ENCODE measurements at places on chromosomes 12 and 14.
A peak's percentile ranks its signal among the peaks of the same experiment; 100 is the strongest.

DNA sequence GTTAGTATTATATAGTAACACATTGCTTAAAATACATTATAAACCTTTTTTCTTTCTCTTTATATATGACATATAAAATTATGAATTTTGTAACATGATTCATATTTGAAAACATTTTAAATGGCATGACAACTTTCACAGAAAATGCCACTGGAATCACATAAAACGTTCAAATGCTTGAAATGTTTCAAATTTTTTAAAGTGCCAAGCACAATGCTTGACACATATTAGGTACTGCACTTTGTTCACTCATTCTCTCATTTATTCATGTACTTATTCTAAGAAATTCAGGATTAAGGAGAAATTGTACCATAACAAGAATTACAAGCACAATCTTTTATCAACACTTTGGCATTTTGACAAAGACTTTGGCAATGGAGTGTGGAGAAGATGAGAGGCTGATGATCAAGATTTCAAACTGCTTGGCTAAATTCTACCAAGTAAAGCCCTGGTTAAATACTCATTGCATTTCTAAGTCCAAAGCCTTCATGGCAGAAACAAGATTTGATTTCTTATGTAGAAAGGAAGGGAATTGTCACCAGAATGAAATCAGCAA is 232.2 kb downstream of the C12orf50 start:
- no peak for DNase-seq

GRCh38 chr12:96136161-96136560 is 58.0 kb upstream of the ELK3 start:
- DNase-seq = no peak

GRCh38 chr12:98572010-98572409 is 21.5 kb upstream of the SLC25A3 start:
- DNase-seq = no peak

DNA sequence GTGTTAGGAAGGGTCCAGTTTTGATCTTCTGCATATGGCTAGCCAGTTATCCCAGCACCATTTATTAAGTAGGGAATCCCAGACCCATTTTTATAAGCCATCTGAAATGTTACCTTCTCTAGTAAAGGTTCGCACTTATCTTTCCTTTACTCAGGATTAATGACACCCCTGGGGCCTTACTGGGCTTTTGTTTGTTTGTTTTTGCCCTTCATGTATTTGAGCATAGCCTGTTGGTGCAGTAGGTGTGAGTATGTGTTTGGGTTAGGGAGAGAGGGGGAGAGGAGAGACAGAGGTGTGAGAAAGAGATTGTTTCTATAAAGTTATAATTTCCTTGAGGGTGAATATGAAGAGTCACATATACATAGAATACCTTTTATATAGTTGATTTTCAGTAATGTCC is 96.9 kb downstream of the AKAP6 start:
- no peak for DNase-seq

DNA sequence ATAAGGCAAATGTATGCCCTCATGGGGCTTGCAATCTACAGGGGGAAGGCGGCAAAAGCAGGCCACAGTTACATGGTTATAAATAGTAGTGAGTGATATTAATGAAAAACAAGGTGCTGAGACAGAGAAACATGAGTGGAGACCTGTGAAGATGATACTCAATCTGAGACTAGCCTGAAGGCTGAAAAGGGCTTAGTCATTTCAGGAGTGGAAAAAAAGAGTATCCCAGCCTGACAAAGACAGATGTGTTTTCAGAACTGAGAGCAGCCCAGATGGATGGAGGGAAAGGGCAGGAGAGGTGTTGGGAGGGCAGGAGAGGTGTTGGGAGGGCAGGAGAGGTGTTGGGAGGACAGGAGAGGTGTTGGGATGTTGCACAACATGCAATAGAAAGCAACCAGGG is 181.9 kb downstream of the C12orf42 start:
- DNase-seq = no peak

- DNase-seq = no peak
Observed at GRCh38 chr12:46209170-46209569, 59.7 kb downstream of the SLC38A1 start.

- no peak for DNase-seq
Observed at GRCh38 chr14:70213721-70214282, 25.1 kb upstream of the SLC8A3 start.

- no peak for DNase-seq
Observed at GRCh38 chr12:50621399-50622300, 116.9 kb downstream of the DIP2B start.

DNA sequence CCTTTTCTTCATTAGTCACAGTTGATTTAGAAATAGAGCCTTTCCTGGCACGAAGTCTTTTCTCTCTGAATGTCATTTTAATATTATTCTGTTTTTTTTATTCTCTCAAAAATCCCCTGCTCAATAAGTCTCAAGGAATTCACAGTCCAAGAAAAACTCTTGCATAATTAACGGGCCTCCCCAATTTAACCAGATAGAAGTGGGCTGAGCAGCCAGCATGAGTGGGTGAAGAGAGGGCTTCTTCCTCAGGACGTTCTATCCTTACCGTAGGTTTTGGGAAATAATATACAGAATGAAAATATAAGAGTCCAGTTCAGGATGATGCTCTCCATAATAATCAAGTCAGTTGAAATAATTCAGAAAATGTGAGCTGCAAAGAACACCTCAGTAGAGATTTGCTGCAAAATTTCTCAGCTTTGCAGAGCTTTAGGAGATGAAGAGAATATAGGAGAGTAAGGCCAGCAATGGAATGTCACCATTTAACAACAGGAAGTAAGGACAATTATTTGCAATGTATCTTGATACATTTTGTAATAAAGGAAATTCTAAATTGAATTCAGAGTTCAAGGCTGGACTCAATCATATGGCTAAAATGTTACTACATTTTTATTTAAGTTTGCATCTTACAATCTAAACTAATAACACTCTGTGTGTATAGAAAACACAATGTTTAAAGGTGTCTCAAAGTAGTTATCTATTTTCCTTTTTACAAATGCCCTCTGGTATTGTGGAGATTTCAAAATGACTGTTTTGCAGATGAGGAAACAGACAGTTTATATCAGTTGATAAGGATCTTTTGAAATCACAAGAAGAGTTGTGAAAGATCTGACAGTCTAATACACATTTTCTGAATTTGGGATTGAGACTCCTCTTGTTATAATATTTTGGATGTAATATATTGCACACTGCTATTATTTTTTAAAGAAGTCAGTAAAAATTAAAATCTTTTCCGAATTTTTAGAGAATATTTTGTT is 1724.1 kb upstream of the SEL1L start:
- no peak for DNase-seq

DNA sequence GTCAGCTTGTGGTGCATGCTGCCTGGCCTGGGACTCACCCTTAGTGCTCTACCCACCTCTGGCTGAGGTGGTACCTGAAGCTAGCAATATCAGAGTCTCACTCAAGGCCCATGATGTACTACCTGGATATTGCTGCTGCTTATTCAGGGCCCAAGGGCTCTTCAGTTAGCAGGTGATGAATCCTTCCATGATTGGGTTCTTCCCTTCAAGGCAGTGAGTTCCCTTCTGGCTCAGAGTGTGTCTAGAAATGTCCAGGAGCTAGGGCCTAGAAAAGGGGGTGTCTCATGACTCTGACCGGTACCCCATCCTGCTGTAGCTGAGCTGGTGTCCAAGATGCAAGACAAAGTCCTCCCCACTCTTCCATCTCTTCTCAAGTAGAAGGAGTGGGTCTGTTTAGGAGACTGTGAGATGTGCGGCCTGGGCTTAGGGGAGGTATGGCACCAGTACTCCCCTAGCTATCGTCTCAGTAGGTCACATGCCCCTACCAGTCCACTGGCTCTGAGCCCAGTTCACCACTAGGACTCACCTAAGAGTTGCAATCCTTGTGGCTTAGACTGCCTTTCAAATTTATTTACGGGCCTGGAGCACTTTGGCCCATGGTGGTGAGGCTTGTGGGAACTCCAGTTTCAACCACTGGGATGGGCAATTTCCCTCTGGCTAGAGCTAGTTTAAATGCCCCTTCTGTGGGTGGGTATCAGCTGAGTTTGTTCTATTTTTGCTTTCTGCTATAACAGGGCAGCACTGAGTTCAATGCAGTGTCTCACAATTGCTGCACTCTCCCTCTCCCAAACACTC is 12.2 kb downstream of the PRORP start:
- no peak for DNase-seq

DNA sequence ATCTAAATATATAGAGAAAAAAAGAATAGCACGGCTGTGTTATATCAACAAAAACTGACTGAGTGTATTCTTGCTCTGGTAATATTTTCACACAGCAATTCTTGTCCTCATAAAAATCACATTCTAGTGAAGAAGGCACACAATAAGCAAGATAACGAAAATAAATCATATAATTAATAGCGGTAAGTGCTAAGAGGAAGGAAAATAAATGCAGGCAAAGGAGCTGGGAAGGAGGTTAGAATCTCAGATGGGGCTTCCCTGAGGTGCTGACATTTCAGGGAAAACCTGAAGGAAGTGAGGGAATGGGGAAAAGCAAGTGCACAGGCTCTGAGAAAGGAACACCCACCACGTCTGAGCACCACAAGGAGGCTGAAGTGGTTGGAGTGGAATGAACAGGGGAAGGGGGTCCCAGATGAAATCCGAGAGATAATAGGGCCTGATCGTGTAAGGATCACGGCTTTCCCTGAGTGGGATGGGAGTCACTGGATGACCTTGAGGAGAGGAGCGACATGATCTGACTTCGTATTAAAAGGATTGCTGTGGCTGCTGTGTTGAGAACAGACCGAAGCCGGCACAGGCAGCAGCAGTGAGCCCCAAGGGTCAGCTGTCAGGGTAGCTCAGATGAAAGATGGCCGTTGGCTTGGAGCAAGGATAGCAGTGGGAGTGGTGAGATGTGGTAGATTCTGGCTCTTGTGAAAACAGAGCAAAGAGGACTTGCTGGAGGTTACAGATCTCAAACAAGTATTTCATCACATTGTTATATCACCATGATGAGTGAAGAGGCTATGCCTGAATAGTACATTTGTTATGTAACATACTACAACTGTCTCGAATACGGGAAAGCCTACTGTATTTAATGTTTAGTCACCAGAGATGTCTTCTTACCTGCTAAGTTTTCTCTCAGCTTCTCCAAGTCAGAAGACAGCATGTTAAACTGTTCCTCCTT is 67.1 kb upstream of the VPS33A start:
- no peak for DNase-seq

DNA sequence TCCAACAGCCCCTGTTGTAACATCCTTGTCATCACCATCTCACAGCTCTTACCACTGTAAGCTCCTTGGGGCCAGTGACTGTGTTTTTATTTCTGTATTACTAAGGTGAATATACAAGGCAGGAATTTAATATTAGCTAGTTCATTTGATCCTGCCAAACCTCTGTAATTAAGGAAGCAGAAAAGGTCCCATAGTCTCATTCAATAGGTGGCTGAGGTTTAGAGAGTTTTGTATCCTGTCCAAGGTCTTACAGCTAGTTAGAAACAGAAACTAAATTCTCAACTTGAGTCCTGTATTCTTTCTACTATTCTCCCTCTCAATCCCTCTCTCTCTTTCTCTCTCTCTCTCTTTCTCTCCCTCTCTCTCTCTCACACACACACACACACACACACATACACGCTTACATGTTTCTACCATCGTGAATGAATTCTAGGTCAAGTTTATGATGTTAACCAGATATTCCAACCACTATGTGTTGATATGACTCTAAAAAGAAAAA is 543 bp upstream of the GLIPR1 start:
- no peak for DNase-seq

GRCh38 chr14:25034803-25035681 is 14.9 kb downstream of the STXBP6 start:
- DNase-seq = no peak

DNA sequence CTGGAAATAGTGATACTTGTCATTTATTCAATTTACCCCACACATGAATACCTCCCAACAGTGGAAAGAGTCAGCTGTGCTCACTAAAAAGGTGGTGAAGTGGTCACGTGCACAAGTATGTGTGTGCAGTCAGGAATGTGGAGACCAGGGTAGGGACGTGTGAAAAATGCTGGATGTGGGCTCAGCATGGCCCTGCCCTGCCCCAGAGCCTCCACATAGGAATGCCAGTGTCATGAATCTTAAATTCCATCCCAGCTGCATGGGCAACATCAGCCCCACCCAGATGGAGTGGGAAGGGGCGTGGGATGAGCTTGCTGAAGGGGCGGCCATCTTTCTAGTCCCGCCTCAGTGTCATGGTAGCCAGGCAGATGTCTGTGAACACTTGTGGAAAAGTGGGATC is 87.7 kb downstream of the C12orf75 start:
- no peak for DNase-seq

- peak; percentile 7 for DNase-seq
Observed at GRCh38 chr12:116015525-116015924, 262.0 kb downstream of the MED13L start.

GRCh38 chr12:107320033-107320928 is 226.9 kb upstream of the CRY1 start:
- DNase-seq = peak; percentile 21

DNA sequence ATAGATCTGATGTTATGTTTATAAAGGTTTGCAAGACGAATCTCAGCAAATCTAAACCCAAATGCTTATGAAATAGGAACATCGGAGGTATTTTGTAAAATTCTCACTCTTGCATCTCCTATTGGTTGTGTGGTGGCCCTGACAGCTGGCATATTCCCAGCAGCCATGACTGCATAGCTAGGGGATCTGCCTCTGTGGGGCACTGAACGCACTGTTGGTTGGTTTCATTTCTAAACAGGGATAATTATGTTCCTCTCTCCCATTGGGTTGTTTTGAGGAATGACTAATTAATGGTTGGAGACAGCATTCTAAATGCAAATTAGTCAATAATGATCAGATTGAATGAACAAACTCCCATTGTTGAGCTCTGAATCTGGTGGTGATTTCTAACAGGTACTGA is 2.7 kb upstream of the BEST3 start:
- no peak for DNase-seq

DNA sequence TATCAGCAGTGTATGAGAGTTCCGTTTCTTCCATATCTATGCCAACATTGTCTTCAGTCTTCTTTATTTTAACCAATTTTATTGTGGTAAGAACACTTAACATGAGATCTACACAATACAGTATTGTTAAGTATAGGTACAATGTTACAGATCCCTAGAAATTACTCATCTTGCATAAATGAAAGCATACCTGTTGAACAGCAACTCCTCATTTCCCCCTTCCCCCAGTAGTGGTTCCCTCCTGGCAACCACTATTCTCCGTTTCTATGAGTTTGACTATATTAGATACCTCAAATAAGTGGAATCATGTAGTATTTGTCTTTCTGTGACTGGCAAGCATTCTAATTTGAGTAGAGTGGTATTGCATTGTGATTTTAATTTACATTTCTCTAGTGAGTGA is 150.5 kb downstream of the CRADD start:
- no peak for DNase-seq

DNA sequence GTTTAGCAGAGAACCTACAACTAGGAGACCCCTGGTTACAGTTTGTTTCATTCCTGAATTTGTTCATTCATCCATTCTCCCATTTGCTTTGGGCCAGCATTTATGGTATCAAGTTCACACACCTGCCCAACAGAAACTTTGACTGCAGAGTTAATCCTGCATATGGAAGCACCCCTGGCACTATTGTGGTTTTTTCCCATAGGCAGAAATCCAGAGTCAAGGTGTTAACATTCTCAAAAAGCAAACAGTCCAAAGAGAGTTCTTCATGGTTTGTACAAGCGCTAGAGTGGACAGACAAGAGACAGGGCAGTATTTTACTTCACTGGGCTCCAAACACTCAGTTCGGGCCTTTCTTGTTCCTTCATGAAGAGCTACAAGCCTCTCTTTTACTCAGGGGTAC is 51.9 kb downstream of the KCNK10 start:
- DNase-seq = no peak

GRCh38 chr12:53820514-53821306 is 68.9 kb upstream of the CISTR start:
- no peak for DNase-seq

Data from HuH-7.5 (cell line).